Bronchial epithelial cell (primary cell): ENCODE measurements at places on chromosomes 12 and 14. TPM values are rescaled to one million over a fixed set of nuclear protein-coding genes. Genes with fewer than 3 reads are reported as not detected.

NYNRIN gene
- total RNA-seq, result 2.0 and 2.6 TPM in 2 replicates

RD3L gene
- not detected in 2 replicates for total RNA-seq

SCN8A gene
- under 0.01 and 0.77 TPM in 2 replicates for total RNA-seq

CLEC1B gene
- not detected in 2 replicates for total RNA-seq

TSPAN11 gene
- under 0.01 TPM in 1 of 2 replicates, not detected in the other for total RNA-seq

SETD3 gene
- total RNA-seq, result 54.9 and 66.6 TPM in 2 replicates

OVCH1 gene
- total RNA-seq, result 0.26 TPM in 1 of 2 replicates, not detected in the other

CDH24 gene
- 2.7 and 2.9 TPM in 2 replicates for total RNA-seq

NR1H4 gene
- total RNA-seq, result not detected in 2 replicates

GPR68 gene
- total RNA-seq, result 0.77 and 1.8 TPM in 2 replicates

SYNE3 gene
- total RNA-seq, result 4.6 and 5.3 TPM in 2 replicates

KLRC2 gene
- total RNA-seq, result not detected in 2 replicates

CHGA gene
- total RNA-seq, result not detected in 2 replicates

BEGAIN gene
- total RNA-seq, result 0.51 and 1.1 TPM in 2 replicates

TMEM229B gene
- total RNA-seq, result 0.26 and 1.2 TPM in 2 replicates

PAX9 gene
- 9.7 and 18.4 TPM in 2 replicates for total RNA-seq

CPNE6 gene
- total RNA-seq, result not detected in 2 replicates

NGB gene
- 0.26 TPM in 1 of 2 replicates, not detected in the other for total RNA-seq

NKX2-8 gene
- 0.26 and 1.7 TPM in 2 replicates for total RNA-seq

IL31 gene
- not detected in 2 replicates for total RNA-seq

SLCO1B3 gene
- 0.79 and 1.0 TPM in 2 replicates for total RNA-seq

TC2N gene
- 46.1 and 48.1 TPM in 2 replicates for total RNA-seq

TAS2R7 gene
- total RNA-seq, result not detected in 2 replicates

TSHR gene
- not detected in 2 replicates for total RNA-seq

CARMIL3 gene
- total RNA-seq, result 0.13 TPM in 1 of 2 replicates, not detected in the other

GPD1 gene
- 0.26 and 0.53 TPM in 2 replicates for total RNA-seq

NOPCHAP1 gene
- total RNA-seq, result 4.5 and 6.5 TPM in 2 replicates

CD163L1 gene
- total RNA-seq, result not detected in 2 replicates

HPD gene
- total RNA-seq, result 0.79 TPM in 1 of 2 replicates, not detected in the other

SLC25A47 gene
- not detected in 2 replicates for total RNA-seq

PTPRR gene
- under 0.01 and 0.26 TPM in 2 replicates for total RNA-seq
